ENCODE measurements at places on chromosomes 12 and 14.

DNA sequence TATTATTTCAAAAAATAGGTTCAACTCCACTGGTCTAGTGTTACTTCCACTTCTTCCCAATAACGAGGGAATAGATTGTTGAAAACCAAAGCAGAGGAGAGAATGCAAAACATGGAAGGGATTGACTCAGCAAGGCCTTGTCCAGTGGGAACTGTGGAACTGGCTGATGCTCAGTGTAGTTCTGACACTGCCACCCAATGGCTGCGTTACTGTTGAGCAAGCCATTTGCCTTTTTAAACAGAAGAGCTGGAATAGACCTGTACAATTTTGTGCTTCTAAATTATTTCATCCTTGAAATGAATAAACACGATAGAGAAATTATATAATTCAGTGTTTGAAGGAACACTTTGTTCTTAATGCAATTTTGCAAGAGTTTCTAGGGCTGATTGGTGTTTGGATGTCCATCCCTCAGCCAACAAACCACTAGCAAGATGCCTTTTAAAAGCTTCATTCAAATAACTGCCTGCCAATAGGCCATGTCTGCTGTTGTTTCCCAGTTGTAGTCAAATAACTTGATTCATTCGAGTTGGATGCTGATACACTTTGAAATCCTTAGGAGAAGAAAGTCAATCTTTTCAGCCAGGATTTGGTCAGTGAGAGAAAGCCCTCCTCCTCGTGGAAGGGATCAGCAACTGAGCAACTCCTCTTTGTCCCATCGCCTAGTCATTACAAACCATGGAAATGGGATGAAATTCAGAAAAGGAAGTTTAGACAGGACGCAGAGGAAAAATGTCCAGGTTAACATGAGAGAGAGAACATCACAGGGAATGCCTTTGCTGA is 7.3 kb upstream of the MGP start:
- no peak for DNase-seq

GRCh38 chr12:110234331-110234751 is 46.7 kb upstream of the ATP2A2 start:
- DNase-seq: no peak

GRCh38 chr12:4174417-4174816 is 99.1 kb upstream of the CCND2 start:
- no peak for DNase-seq

GRCh38 chr12:94208622-94208966 is 60.2 kb downstream of the PLXNC1 start:
- DNase-seq: no peak

DNA sequence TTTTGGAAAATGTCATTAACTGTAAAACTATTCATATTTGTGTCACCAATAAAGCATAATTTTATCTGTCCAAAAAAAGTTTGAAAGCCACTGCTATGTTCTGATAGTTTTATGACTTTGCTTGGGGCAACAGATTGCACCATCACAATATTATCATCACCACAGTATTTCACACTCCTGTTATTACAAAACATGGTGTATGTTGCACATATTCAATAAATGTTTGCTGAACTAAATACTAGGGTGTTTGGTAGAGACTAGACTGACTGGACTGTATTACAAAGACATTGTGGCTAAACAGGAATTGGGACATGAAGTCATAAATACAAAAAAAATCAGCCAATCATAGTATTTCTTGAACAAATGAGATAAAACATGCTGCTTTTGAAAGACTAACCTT is 55.1 kb downstream of the PAWR start:
- no peak for DNase-seq

Measured in urinary bladder (tissue), 4 donors.